ENCODE measurements at places on chromosomes 2 and 18.

- peak; percentile 74 for DNase-seq
These were observed 1.7 kb downstream of the NCK2 start for GRCh38 chr2:105746177-105747080.

- no peak for DNase-seq
These were observed 53.2 kb upstream of the CUL3 start for GRCh38 chr2:224638301-224638823.

DNA sequence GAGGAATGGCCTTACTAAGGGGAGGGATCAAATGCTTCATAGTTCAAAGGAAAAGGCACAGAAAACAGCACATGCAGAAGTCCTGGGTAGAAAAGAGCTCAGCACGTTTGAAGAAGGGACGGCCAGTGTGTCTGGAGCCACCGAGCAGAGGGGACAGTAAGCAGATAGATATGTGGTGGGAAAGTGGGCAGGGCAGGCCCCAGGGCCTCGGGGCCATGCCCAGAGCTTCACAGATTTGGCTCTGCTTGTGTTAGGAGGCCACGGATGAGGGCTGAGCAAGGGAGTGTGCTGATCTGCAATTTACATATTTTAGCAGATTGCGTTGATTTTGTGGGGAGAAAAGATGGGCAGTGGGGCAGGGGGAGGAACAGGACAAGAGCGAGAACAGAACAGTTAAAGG is 343.1 kb downstream of the LPIN1 start:
- no peak for DNase-seq

- DNase-seq: no peak
These were observed 98.4 kb downstream of the EHBP1 start for GRCh38 chr2:62803961-62804360.

DNA sequence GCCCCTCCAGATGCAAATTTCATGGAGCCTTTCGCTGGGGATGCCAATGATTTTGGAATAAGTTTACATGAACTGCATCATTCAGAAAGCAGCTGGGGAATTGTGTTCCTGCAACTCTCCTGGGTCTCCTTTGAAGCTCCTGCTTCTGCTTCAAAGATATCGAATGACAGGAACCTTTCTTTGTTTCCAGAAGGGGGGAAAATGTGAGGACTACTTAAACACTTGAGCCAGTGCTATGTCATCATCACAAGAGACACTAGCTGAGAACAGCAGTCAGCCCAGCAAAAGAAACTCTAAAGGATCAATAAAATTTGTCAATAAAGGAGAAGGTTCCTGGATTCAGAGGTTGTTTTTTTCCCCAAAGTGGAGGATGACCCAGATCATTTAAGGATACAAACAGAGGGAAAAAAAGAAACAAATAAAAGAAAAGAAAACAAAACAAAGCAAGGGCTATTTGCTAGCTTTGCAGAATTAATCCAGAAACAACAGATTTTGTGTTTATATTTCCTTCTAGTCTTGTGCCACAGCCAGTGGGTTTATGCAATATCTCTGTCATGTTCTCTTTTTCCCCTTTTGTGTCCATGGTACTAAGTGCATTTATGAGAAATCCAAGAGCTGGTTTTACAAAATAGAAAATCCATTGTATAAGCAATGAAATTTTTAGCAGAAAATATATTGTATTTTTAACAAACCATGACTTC is 463.7 kb downstream of the CDH2 start:
- peak; percentile 41 for DNase-seq

DNA sequence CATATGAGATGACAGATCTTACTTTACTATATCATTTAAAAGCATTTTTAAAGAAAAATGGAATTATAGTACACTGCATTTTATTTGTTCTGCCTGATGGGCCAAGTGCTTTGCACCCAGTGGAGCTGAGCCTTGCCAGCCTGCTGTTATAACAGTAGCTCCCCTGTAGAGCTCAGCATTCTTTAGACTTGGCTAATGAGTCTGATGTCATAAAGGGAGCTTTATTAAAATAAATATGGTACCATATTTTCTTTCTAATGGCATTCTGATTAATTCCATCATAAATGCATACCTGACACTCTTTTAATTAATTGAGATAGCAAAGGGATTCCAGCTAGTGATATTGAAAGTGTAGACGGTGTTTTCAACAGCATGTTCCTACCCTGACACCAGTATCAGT is 40.7 kb downstream of the PARD3B start:
- DNase-seq: no peak

DNA sequence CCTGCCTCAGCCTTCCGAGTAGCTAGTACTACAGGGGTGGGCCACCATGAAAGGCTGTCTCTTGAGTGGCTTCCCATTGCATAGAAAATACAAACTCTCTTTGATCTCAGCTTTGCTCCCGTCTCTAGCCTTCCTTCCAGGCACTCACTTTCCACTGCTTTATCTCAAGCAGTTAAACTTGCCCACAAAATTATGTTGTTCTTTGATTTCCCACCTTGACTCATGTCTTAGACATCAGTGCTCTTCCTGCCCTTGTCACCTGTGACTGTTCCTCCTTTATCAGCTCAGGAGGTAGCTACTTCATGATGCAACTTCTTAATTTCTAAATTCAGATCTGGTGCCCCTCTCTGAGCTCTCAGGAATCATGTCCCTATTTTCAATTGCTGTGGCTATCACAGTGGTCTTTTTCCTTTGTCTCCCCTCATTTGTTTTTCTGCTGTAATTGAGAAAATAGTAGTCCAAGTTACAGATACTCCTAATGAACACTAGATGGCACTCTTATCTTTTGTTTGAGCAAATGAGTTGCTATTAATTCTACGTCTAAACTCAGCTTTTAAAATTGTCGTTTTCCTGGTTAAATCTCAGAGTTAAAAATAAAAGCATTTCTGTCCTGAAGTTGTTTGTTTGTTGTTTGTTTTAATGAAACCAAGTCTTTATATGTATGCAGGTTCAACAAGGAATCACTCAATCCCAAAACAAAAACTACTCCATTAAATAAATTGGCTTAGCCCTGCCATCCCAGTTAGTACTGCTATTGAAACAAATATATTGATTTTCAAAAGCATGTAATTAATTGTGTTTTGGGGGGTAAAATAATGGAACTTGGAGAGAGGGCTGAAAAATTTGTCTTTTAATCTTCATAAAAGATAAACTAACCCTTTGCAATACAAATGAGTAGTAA is 46.9 kb upstream of the GREB1L start:
- peak; percentile 31 for DNase-seq

GRCh38 chr2:227455200-227455599 is 16.8 kb upstream of the AGFG1 start:
- no peak for DNase-seq

- DNase-seq: peak; percentile 76
These were observed 18.3 kb downstream of the POU3F3 start for GRCh38 chr2:104871972-104872865.

DNA sequence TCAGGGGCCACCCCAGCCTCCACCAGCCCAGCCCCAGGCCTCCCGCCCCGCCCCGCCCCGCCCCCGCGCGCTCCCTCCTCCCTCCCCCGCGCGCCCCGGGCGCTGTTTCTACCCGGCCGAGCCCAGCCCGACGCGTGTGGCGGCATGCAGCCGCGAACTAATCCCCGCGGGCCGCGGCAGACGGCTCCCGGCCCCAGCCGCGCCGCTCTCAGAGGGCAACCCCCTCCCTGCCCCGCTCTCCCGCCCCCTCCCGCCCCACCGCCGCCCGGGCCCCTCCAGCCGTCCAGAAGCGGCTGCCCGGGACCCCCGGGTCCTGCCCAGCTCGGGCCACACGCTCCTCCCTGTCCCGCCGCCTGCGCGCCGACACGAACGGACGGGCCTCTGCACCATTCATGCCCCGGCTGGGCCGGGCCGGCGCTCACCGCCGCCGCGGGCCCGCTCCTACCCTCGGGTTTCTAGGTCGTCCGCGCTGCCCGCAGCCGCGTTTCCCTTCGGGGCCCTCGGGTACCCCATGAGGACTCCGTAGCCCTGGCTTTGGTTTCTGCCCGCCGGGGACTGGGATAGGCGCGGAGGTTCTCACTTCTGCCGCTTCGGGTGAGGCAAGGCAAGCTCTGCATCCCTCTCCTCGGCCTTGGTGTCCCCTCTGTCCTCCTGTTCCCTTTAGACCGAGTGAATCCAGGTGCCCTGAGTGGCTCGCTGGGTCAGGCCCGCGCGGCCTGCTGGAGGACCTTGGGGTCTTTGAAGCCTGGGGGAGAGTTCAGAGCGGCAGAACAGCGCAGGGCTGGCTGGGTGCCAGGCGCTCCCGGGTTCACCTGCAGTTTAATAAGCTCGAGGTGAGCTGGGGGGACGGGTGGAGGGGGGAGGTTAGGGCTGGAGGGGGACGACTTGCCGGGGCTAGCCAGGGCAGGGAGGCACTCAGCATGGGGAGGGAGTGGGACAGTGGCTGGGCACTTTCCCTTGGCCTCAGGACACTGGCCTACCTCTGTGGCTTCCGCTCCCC is 3.1 kb downstream of the WNT10A start:
- peak; percentile 57 for DNase-seq

DNA sequence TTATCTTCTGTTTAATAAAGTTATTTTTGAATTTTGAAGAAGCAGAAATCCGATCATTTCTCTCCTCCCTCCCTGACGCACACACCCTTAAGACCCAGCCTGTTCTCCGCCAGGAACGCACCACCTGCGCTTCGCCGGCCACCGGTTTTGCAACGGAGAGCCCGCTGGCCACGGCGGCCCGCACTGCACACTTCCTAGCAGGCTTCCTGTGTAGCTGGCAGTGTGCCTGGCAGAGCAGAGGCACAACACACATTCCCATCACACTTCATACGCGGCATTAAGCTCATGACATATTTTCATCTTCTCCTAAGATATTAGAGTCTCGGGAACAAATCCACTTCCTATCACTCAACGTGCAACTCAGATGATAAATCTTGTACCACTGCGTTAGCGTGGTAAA is 148.0 kb downstream of the HDAC4 start:
- no peak for DNase-seq

DNA sequence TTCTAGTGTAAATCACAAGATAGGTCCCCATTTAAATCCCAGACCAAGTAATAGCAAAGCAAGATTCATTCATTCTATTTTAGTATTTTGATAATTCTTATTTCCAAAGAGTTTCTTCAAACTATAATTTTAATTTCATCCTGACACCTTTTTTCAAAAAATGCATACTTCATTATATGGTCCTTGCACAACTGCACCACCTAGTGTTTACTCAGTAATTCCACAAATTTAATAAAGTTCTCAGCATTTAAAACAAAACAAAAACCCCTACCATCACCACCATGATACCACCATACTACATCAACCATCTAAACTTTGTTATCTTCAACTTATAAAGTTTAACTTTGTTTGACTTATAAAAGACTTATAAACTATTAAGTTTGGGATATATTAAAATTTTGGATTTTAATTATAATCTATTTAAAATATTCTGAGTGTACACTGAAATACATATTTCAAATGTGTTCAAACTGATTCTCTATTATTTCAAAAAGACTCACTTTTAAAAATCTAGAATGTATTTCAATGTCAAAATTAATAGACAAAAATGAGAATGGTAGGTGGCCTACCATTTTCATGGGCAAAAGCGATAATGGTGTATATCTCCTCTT is 44.2 kb downstream of the WDPCP start:
- DNase-seq: no peak

GRCh38 chr2:232273903-232274643 is 104.5 kb upstream of the ALPP start:
- DNase-seq: no peak

DNA sequence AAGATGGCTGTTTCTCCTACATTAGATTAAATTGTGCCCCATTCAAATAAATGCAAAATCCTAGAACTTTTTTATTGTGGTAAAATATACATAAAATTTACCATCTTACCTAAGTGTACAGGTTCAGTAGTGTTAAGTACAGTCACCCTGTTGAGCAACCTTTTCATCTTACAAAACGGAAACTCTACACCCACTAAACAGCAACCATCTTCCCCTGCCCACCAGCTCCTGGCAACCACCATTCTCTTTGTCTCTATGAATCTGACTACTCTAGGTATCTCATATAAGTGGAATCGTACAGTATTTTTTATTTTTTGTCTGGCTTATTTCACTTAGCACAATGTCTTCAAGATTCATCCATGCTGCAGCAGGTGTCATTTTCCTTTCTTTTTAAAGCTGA is 53.0 kb downstream of the ASXL2 start:
- DNase-seq: no peak

DNA sequence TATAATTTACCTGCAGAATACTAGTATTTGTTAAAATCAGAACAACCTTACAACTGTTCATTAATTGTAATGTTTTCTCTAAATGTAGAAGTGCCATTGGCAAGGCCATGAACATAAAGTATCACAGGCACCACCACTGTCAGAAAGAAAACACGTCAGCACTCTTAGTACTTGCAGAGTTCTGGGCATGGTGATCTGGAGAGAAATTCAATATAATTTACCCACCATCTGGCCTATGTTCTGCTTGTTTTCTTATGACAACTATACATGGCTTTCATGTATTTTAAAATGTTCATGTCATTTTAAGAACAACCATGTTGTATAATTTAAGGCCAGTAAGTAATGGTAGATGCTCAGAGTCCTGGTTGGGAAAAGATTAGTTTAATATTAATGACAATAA is 114.2 kb upstream of the SULT1C3 start:
- DNase-seq: no peak

DNA sequence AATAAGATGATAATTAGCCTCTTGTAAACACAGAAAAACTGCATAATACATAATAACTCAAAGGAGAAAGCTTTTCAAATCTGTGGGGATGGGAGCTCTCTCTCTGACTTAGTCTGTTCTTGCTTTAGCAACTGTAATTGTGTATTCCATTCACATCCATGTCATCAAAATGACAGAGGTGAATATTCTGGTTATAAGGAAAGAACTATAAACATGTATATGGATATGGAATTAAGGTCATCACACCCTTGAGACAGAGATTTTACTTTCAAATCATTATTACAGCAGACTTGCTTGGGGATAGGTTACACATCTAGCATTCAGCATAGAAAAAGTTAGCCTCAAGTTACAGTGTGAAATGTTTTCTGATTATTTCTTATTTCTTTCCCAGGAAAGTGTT is 497.7 kb downstream of the LRP1B start:
- no peak for DNase-seq

DNA sequence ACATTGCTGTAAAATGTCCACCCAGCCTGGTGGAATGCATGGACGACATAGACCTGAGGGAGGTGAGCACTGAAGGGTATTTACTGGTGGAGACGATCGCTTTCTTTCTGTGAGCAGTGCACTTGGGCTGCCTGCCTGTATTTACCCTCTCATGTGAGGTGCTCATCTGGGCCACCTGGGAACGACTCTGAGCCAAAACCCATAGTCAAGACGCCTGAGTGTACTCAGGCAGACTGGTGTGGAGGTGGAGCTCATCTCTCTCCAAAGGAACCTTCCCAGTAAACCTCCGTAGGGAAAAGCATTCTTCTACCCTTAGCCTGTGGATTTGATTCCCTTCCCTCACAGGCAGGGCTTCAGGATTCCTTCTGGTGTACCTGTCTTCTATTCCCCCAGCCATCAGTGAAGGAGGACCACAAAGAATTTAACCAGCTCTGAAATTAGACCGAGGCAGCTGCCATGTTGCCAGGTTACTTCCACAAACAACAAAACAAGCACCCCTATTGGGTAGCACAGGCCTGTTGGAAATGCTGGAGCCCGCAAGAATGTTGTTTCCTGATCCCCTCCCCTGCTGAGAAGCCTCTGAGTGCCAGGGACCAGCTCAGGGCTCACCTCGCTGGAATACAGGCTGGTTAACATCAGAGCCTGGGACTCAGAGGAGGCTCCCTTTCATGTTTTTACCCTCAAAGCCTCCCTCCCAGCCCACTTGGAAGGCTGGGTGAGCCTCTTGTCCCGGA is 47.5 kb upstream of the TXNDC2 start:
- peak; percentile 83 for DNase-seq

- no peak for DNase-seq
These were observed 91.6 kb upstream of the ARL5A start for GRCh38 chr2:151919786-151920185.

- DNase-seq: no peak
These were observed 40.9 kb upstream of the SP140L start for GRCh38 chr2:230286048-230286447.

Measured in iPS-NIHi11 (cell line).